ENCODE measurements at places on chromosomes 3 and 15. TPM values are rescaled to one million over a fixed set of nuclear protein-coding genes. Genes with fewer than 3 reads are reported as not detected.

GRCh38 chr3:119418641-119419040, 44.8 kb downstream of the TMEM39A start:
- no peak for DNase-seq

Gene GASK1A
- polyA plus RNA-seq = 5.2 TPM

- no peak for DNase-seq
Observed at GRCh38 chr3:24368605-24369004, 126.0 kb downstream of the THRB start.

Gene LRRN1
- polyA plus RNA-seq = 128 TPM

Gene NLGN1
- 7.8 TPM for polyA plus RNA-seq

DNA sequence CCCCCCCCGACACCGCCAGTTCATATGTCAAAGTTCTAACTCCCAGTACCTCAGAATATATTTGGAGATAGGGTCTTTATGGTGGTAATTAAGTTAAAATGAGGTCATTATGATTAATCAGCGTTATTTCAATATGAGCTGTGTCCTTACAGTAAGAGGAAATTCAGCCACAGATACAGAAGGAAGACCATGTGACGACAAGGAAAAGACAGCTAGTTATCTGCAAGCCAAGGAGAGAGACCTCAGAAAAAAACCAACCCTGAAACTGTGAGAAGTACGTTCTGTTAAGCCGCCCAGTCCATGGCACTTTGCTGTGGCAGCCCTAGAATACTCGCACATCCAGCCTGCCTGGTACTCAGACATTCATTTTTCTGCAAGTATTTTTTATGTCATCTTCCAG, 62.3 kb upstream of the ARL8B start:
- DNase-seq = no peak

DNA sequence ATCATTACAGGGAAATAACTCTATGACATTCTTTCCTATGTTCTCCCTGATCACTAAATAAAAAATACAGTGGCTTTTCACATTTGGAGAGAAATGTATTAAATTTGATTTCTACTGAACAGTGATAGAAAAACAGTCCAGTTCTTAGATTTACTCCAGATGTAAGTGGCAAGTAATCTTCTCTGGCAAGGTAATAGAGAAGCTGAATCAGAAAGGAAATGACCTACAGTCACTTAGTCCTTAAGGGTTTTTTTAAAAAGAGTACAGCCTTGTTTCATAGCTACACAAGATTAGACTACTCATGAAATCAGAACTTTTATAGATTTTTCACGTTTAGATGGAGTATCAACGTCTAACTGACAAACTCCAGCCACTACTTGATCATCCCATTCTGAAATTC, 236.9 kb downstream of the CADPS start:
- no peak for DNase-seq

GRCh38 chr3:142888481-142889211, at the start of gene PCOLCE2:
TSS of gene PCOLCE2 (minus strand) at chr3:142889083. CDS start at chr3:142888896, 187 bp downstream.
- peak; percentile 86 for DNase-seq

Gene CEMIP
- polyA plus RNA-seq = 0.11 TPM

Gene HCLS1
- polyA plus RNA-seq = 0.53 TPM

DNA sequence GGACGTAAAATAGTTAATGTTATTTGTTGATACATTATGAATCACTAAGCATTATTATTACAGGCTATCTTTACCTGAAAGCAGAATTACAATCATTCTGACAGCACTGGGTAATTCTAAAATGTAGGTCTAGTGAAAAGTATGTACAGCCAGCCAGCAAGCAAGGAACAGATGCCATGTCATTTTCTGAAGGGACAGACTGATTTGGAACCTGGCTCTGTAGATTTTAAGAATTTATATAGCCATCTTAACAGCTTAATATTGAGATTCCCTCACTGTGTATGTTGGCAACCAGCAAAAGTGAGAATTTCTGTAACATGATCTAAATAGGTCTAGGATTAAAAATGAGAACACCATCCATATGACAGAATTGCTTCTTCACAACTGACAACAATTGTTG, 359.4 kb downstream of the ZIC4 start:
- DNase-seq = no peak

DNA sequence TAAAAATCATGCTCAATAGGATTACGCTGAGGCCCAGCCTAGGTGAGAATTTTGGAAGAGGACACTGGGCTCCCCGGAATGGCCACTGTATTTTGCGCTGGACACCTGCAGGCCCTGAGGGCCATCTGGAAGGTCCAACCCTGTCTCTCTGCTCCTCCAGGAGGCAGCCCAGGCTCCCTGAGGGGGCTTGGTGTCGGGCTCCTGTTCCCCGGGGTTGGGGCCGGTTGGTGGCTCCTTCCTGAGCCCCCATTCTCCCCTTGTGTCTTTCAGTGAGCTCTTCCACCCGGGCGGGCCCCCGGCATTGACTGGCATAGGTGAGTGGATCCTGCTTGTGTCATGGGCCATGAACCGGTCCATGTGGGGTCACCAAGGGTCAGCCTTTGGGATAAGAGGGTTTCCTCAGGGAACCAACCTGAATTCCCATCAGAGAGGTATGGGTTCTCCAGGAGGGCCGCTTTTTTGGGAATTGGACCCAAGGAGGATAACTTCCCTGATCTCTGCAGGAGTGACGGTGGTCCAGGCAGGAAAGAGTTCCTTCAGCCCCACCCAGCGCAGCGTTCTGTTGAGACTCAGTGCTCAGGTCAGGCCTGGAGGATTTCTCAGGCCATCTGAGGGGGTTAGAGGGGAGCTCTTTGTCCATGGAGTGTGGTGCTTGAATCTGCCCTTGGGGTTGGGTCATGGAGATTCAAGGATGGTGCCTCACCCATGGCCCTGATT, 187.8 kb downstream of the UBE3A start:
- DNase-seq = no peak

- no peak for DNase-seq
Observed at GRCh38 chr3:127714125-127714571, 41.4 kb downstream of the ABTB1 start.

Gene SUMF1
- 15.0 TPM for polyA plus RNA-seq

DNA sequence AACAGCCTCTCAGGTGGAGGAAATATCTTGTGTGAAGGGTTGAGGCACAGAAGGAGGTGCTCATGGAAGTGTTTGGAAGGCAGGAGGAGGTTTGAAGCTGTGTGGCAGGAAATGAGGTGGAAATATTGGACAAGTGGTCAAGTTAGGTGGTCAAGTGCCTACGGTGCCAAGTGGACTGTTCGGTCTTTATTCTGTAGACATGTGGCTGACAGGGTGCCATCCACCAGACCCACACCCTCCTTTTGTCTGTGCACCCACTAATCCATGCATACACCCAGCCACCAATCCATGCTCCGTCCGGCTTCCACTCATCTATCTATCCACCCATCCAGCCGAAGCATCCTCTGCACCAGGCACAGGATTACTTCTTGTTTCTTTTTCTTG, 2.2 kb downstream of the SLC6A20 start:
- DNase-seq = no peak

Gene GPR62
- polyA plus RNA-seq = 0.29 TPM

Gene SLC24A5
- polyA plus RNA-seq = not detected

GRCh38 chr3:45889337-45889736, 3.0 kb downstream of the CCR9 start:
- no peak for DNase-seq

Gene PARP15
- polyA plus RNA-seq = 0.33 TPM

- DNase-seq = no peak
Observed at GRCh38 chr15:90004252-90004651, 3.1 kb downstream of the ZNF710 start.

DNA sequence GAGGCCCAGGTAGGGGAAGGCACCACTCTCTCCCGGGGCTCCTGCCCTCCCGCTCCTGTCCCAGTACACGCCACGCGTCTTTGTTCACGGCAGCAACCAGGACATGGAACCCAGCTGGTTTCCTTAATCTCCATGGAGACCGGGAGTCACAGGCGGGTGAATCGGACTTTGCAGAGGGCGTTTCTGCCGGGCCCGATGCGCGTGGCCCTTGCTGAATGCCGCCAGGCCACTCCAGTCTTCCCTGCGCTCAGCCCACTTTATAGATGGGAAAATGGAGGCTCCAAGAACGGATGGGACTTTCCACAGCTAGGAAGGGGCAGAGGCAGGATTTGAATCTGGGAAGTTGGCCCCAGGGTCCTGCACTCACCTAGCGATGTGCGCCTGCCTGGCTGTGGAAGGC, 7.4 kb downstream of the PLXND1 start:
- no peak for DNase-seq

- DNase-seq = no peak
Observed at GRCh38 chr3:154089421-154090420, 31.5 kb upstream of the ARHGEF26 start.

DNA sequence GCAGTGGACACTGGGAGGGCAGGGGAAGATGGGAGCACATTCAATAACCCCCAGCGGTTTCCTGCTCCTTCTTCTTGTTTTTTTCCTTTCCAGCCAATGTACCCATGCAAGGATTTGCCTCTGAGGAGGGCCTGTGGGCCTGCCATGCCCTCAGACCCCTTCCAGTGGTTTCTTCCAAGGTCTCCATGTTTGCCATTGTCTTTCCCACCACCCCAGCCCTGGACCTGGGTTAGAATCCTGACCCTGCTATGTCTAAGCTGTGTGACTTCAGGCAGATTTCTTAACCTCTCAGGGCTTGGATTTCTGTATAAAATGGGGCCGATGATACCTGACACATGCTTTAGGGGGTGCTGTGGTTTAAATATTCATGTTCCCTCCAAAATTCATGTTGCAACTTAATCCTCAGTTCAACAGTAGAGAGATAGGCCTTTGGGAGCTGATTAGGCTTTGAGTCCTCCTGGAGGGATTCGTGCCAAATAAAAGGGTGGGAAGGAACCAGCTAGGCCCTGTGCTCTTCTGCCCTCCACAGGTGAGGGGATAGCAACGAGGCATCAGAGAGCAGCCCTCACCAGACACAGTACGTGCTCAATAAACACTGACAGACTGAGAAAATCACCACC, 46.3 kb upstream of the FLNB start:
- no peak for DNase-seq

DNA sequence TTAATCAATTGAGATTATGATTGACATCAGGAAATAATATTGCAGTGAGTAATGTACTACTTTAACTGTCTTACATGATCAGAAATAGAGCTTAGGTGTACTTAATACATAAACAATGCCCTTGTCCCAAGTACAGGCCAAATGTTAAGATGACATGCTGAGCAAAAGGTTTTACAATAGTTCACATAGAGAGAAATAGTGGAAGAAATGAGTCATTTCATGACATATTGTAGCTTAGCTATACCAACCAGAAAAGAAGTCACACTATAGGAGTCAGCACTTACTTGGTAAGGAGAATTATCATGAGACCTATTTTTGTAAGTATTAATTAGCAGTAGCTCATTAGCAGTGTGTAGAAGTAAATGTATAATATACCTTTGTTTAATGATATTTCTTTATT, 96.4 kb upstream of the NANOGP8 start:
- DNase-seq = no peak

- DNase-seq = no peak
Observed at GRCh38 chr3:35549690-35550089, 89.6 kb upstream of the ARPP21 start.

Gene FBXO45
- 5.2 TPM for polyA plus RNA-seq

DNA sequence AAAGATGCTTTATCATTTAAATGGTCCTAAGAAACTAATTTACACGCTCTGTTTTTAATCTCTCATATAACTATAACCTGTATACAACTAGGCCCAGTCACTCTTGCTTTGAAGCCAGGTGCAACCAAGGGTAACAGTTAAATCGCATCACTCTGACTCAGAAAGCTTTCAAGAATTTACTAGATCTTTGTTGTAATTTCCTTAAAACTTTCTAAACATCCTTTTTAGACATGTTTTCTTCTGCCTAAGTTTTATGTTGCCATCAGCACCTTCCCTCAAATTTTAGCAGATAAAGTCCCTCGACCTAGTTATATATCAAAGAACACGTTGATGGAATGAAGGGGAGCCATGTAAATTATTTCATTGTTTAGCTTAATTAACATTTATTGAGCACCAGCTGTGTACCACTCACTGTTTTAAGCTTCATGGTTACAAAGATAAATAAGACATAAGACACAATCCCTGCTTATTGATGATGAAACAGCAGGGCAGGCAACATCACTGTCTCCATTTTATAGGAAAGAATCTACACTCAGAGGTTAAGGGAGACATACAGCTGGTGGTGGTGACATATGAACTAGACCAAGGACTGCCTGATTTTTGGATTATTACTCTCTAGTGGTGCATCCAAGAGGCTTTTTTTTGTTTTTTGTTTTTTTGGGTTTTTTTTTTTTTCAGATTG, 101.0 kb downstream of the CD200R1L start:
- DNase-seq = no peak

Gene EPHB3
- polyA plus RNA-seq = 0.41 TPM

GRCh38 chr3:1783995-1784394, 314.7 kb upstream of the CNTN4 start:
- no peak for DNase-seq

- no peak for DNase-seq
Observed at GRCh38 chr3:162391301-162391700, 894.7 kb downstream of the OTOL1 start.

DNA sequence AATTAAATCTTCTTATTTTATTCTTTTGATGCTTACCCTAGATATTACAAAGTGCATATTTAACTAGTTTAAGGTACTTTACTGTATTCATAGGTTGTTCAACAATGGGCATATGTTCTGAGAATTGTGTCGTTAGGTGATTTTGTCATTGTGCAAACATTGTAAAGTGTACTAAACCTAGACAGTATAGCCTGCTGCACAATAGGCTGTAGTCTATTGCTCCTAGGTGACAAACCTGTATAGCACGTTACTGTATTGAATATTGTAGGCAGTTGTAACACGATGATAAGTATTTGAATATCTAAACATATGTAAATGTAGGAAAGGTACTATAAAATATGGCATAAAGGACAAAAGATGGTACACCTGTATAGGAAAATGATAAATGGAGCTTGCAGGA, 100.7 kb downstream of the CACNA2D3 start:
- DNase-seq = no peak

Gene RHCG
- 0.53 TPM for polyA plus RNA-seq

Gene NEDD4
- 0.95 TPM for polyA plus RNA-seq

GRCh38 chr3:142646020-142646785, 50.0 kb downstream of the PLS1 start:
- DNase-seq = no peak

Gene CDCP1
- 10.1 TPM for polyA plus RNA-seq

Measured in H1 (cell line).